ENCODE measurements at places on chromosomes 5 and 9.

DNA sequence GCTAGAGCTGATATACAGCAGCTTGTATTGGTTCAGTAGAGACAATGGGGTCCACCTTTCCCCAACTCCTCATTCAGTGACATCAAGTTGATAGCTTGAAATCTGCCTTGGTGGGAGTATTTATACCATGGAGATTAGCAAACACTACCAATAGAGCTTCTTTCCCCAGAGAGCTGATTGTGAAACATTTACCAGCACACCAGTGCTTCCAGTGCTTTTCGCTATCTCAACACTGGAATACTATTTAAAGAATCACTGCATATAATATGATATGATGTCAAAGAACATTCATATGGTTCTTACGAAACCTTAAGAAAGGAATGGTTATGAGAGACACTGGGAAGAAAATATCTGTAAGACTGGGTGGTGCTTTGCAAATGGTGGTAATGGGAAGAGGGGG is 21.8 kb upstream of the RNF145 start:
- DNase-seq: peak; percentile 61

DNA sequence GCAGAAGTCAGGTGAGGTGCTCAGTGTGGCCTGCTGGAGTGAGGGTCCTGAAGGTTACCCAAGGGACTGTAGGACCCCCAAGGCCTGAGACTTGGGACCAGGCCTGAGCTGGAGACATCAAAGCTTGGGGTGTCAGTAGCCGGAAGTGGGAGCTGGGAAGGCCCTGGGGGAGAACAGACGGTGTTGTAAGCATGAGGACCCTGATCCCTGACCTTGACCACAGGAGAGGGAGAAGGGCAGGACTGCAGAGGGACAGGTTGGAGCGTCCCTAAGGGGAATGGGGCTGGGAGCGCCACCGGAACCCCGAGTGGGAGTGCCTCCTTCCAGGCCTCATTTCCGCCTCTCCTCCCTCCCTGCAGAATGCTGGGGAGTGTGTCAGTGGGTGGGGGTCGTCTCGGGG is 533 bp downstream of the TTC16 start:
- no peak for DNase-seq

DNA sequence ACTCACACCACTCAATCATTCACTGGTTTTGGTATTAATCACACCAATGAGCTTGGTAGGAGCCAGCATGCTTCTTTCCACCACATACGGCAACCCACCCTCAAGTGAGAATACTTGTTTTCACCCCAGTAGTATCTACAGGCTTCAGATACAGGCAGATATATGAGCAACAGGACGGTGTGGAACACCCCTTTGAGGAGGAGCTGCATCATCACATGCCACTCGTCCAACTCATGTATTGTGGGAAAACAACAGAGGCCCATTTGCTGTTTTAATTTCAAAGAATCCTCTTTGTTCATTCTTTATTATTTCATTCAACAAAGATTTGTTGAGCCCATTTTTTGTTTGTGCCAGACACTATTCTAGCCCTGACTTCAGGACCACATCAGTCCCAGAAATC is 46.0 kb downstream of the RORB start:
- DNase-seq: no peak

DNA sequence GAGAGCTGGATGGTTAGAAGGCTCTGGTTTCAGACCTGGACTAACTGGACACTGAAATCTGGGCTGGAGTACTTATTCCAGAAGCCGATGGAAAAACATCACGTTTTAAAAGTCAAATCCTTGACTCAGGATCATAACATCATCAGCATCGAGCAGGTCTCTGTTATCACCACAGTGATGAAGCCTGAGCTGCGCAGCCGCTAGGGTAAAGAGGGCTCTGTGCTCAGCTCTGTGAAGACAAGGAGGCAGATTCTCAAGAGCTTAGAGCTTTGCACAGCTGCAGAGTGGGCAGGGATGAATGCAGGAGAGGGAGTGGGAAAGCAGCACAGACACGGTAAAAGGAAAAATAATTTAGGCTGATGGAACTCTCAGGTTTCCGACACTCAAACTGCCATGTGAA is 208.8 kb upstream of the TAS2R1 start:
- DNase-seq: no peak

DNA sequence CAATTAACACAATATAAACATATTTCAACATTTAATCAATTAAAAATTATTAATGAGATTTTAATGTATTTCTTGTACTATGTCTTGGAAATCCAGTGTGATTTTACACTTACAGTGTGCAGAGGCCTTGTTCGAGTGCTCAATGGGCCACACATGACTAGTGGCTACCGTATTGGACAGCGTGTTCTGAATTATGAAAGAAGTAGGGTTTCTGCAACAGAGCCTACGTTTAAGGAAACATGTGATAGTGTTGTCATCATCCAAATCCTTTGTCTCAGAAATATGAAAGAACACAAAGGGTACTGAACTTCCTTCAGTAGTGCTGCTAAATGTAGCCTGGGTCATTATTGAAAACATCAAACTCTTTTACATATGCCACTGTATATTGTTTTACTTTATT is 29.5 kb downstream of the NPR3 start:
- DNase-seq: no peak

- no peak for DNase-seq
Measured at GRCh38 chr5:63573380-63573779, 388.9 kb downstream of the HTR1A start.

DNA sequence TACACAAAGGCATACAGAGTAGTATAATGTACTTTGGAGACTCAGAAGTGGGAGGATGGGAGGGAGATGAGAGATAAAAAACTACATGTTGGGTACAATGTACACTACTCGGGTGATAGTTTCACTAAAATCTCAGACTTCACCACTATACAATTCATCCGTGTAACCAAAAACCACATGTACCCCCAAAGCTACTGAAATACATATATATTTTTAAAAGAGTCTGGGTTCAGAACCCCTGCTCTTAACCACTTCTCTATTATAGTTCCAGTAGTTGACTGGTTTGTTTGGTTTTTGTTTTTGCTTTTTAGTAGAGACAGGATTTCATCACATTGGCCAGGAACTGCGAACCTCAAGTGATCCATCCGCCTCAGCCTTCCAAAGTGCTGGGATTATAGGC is 22.6 kb downstream of the SGTB start:
- DNase-seq: no peak

GRCh38 chr9:5479994-5480694 is 29.8 kb downstream of the CD274 start:
- DNase-seq: no peak

DNA sequence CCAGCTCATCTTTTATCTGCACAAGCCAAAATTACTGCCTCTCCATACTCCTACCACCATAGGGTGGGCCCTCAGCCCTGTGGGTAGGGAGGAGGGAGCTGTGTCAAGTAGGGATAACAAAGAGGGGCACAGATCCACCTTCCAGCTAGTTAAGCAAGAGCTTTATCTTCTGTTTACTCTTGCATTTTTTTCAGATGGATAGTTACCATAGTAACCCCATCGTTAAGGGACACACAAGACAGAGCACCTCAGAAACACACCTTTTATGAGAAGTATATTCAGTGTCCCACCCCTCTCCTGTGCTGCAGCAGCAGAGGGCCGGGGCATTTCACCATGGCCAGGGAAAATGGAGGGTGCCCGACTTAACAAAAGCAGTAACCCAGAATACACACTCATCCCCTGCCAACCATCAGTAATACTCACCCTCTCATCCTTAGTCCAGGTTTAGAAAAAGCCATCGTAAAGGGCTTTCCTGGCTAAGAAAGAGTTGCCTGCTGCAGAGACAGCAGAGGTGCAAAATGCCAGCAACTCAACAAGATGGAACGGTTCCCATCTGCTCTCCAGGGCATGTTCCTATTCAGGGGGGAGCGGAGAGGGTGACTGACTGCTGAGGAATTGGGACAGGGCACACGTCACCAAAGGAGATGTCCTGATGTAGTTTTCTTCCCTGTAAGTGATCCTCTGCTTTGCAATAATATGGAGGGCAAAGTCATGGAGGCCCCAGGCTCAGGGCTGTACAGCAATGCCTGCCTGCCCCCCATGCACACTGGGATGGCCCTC is 25.1 kb downstream of the MACROH2A1 start:
- no peak for DNase-seq

DNA sequence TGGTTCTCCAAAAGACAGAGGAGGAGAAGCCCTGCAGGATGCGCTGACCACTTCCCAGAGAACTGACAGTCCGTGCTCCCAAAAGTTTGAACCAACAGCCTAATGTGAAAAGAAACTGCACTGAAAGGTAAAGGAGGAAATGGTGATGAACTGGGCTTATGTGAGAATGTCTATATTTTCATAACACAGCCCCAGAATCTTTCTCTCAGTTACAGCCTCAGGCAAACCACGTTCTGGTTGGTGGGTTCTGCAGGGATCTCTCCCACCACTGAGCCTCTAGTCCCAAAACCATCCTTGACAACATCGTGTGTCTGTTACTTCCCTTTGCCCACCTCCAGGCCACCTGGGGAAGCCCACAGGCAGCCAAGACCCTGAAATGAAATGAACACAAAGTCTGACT is 23.9 kb downstream of the SPARC start:
- no peak for DNase-seq

GRCh38 chr5:117955831-117956230 is 1032.5 kb downstream of the DTWD2 start:
- no peak for DNase-seq

DNA sequence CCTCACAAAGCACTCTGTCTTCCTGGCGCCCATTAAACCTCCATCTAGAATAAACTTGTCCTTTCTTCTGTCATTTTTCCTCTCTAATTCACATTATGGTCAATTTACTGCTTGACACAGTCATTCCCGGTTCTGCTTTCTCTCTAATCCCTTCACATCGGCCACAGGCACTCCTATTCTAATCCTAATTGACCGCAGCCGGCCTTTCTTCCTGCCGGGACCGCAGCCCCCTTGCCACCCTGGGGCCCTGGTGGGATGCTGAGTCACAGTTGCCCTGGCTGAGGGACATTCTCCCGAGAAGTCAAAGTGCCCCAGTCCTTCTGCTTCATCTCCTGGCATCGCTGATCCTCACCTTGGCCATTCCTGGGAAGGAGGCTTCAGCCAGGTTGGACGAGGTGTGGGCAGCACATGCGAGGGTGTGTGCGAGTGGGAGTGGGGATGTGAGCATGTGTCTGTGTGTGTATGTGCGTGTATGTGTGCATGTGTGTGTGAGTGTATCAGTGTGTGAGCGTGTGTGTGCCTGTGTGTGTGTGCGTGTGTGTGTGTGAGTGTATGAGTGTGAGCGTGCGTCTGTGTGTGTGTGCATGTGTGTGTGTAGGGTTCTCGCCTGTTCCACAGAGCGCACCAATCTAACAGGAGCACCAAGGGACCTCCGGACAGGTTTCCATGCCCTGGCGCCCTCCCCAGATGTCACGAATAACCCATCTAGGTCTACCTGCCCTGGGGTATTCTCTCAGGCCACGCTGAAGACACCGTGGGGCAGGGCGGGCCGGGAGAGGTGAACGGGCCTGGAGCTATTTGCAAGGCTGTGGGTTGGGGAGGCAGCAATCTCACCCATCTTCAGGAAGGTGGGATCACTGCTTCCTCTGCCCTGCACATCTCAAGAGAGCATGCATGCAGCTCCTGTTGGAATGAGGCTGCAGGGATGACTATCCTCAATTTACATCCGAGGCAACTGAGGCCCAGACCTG is 191.2 kb downstream of the PAX5 start:
- DNase-seq: no peak

GRCh38 chr5:135236908-135237747 is 161.9 kb downstream of the MACROH2A1 start:
- DNase-seq: peak; percentile 57

- DNase-seq: peak; percentile 41
Measured at GRCh38 chr5:27130587-27130986, 92.2 kb upstream of the CDH9 start.

DNA sequence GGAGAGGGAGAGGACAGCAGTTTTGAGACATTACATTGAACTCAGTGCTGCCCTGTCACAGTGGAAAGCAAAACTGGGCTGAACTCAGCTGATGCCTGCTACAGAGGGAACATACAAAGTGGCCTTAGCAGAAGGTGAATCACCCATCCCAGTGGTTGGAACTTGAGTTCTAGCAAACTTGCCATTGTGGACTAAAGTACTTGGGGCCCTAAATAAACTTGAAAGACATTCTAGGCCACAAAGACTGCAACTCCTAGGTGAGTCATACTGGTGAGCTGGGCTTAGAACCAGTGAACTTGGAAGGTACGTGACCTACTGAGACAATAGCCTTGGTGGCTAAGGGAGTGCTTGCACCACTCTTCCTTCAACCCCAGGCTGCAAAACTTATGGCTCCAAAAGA is 155.7 kb upstream of the RIOK2 start:
- no peak for DNase-seq

DNA sequence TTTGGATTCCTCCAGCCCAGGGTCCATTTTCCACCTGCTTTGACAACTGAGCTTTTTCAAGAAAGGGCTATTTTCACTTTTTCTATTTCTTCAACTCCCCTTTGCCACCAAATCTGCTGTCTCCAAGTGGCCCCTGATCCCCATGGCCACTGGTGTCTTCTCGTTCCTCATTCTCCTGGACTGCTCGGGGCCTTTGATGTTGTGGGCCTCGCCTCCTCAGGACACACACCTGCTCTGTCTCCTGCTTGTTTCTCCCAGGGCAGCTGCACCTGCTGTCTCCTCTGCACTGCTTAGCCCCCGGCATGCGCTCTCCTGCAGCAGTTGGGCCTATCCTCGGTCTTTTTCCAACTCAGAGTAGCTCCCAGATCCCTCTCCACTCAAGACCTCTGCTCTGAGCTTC is 16.3 kb upstream of the NANS start:
- DNase-seq: no peak

DNA sequence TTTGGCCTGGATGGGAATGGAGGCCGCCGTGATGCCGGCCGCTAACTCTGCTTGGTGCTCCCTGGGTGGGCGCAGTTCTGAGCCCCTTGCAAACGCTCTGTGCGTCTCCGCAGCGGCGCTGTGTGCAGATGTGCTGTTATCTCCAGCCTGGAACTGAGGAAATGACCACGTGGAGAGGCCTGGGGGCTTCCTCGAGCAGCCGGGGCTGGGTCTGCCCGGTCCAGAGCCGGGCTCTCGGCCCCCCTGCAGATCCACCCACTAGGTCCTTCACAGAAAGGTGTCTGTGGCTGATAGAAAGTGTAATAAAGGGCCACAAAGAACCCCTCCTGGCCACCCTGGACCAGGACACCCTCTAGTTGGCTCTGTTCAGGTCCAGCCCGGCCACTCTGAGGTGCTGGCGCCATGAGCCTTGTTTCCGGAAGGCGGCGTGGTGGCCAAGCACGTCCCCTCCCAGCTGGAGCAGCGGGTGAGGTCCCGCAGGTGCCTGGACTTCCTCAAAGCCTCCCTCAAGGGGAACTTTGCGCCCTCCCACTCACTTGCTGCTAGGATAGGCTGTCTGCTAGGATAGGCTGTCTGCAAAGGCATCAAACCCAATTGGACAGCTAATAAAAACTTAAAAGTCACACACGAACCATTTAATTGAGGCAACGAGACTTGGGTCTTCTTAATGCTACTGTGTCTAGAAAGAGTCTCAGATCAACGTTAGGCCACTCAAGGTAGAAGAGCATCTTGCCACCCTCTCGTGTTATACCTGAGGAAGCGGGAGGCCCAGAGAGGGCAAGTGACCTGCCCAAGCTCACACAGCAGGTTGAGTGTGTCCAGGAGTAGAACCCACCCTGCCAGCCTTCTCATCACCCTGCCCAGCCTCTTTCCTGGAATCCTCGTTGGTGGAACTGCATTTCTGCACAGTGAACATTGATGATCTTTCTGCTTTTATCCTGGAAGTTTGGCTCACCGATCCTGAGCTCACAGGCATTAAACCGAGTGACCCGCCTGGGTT is 109.3 kb upstream of the FCN2 start:
- no peak for DNase-seq

GRCh38 chr5:136810261-136810801 is 445.0 kb upstream of the TRPC7 start:
- peak; percentile 82 for DNase-seq

Data from fibroblast of the aortic adventitia (primary cell).